ENCODE measurements at places on chromosomes 5 and 9.
A peak's percentile ranks its signal among the peaks of the same experiment; 100 is the strongest.

DNA sequence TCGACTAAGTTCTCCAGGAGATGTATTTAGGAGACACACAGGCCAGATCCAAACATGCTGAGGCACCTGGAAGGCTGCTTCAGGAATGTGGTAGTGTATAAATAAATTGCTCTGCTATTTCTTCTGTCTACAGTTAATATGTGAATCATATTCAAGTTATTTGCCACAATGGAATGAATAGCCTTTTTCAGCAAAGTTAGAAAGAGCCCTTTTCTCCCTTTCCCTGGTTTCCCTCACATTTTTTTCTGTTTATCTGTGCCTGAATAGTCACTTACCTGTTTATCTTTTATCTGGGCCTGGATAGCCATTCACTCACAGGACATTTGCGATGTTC lies 44.1 kb upstream of the CLINT1 start:
- no peak for DNase-seq

DNA sequence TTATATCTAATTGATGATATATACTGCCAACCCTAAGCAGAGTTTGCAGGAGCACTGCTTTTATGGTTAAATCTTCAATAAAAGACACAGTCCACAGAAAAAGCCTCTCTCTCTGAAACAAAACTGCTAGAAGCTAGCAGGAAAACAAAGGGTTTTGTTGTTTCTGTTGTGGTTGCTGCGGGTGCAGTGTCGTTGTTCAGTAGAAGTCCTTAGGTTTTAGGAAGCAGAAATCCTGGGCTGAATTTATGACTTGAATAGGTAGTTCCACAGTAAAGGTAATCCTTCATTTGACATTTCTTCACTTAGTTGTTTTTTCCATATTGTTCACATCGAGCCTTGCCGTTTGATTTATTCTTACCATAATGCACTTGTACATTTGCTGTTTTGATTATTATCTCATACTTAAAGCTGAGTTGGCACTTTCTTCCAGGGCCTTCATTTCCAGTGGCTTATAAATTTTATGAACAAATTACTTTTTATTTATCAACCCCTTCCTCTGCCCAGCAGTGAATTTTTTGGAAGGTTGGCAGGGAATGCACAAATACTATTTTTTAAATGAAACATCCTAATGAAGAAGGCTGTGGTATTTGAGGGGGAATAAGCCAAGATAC lies 209.6 kb upstream of the SLC30A5 start:
- no peak for DNase-seq

DNA sequence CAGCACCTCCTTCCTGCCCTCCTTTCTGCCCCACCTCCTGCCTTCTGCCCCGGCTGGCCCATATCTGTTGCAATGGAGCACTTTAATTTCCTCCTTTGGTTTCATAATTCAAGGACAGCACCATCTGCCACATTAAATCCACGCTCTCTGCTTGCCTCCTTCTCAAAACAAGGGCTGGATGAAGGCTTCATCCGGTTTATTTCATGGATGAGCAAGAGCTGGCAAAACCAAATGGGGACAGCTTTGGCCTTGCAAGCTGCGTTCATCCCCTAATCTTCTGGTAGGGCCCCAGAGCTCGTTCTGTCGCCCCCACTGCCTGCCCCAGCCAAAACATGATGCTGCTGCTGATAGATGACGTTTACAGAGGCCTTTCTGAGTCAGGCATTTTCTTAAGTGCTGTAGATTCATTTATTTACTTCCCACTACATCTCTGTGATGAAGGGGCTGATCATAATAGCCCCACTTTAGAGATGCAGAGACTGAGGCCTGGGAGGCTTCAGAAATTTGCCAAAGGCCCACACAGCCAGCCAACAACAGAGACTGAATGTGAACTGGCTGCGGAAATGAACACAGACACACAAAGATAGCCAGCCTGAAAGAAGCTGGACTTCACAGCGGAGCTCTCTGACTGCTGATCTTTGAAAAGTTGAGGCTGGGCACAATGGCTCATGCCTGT lies 115.6 kb upstream of the CPEB4 start:
- DNase-seq, result peak; percentile 63

- no peak for DNase-seq
Observed at GRCh38 chr5:115486728-115487127, 57.8 kb downstream of the FEM1C start.

DNA sequence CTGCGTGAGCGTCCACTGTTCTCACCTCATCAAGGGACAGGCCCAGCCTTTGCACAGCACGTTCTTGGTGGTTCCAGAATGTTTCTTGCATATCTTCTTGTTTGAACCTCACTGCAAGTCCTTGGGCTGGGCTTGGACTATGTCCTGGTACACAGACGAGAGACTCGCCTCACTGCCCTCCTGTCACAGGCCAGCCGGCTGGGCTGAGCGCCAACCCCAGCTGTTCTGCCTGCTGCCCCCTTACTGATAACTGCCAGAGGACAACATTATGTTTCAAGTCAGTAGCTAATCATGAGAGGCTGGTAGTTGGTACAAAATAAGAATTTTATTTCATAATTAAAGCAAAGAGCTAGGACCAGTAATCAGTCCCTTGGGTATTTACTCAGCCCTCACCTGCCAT lies 52.8 kb upstream of the LRRTM2 start:
- peak; percentile 29 for DNase-seq

DNA sequence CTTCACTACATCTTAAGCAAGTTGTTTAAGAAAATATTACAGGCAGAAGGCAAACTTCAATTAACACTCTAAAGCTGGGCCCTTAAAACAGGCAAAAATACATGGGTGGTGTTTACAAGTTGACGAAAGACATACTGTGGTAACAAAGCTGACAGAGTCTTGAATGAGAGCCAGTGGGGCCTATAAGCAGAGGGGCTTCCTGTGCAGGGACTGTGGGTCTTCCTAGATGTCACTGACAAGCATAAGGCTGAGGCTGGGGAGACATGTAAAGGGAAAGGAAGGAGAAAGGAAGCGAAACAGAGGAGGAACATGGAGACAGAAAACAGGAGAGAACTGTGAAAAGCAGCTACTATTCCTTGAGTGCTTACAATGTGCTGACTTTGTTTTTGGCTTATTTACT lies 308.0 kb upstream of the RPS23 start:
- no peak for DNase-seq

GRCh38 chr5:97181856-97182545 lies 1.0 kb downstream of the RIOK2 start:
- DNase-seq, result no peak

GRCh38 chr9:129322022-129322621 lies 144.1 kb upstream of the IER5L start:
- DNase-seq, result no peak

DNA sequence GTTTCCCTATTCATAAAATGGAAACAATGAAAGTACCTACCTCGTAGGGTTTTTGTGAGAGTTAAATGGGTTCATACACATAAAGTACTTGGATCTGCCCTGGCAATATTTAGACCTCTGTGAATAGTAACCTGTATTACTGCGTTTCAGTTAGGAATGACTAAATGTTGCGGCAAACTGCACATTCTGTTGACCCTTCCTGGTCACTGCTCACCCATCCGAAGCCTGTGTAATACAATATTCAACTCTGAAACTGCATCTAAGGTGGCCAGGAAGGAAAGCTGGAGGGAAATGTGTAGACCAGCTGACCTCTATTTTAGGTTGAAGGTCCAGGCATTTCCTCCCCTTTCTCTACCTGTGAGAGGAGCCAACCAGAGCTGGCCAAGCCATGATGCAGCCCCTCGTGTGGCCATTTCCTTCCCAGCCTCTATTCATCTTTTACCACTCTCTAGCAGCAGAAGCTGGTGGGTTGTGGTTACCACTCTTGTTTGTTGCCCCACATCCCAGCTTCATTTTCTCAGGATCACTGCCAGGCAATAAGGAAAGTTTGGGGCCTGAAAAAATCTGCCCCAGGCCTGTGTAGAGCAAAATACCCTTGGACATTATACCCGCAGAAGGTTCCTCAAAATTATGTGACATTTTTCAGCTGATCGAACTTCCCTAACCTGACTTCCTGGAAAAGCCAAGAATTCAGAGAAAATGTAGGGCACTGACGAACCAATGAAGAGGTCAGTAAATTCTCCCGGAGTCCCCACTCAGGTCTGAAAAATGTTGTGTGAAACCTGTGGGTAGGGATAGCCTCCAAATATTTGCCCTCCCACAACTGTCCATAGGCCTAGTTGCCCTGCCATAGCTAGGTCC lies 20.5 kb upstream of the PDCD1LG2 start:
- no peak for DNase-seq

DNA sequence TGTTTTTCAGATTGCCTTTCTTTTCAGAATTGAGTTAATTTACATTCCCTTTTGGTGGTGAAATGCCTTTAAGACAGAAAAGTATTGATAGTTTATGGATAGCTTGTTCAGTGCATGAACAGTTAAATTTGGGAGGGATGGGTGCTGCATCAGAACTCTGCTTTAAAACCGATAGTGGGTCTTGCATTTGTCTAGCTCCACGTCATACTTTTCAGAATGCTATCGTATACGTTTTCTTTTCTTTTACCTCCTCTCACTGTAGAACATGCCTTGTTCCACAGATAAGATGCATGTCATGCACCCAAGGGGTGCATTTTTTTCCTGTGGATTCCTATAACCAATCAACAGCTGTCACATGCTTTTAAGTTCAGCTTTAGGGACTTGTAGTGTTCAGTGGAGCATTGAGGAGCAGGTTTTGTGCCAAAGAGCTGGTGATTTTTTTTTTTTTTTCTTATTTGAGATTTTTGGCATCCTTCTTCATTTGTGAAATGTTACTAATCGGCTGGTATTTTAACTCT lies 2.3 kb downstream of the SLC44A1 start:
- no peak for DNase-seq

DNA sequence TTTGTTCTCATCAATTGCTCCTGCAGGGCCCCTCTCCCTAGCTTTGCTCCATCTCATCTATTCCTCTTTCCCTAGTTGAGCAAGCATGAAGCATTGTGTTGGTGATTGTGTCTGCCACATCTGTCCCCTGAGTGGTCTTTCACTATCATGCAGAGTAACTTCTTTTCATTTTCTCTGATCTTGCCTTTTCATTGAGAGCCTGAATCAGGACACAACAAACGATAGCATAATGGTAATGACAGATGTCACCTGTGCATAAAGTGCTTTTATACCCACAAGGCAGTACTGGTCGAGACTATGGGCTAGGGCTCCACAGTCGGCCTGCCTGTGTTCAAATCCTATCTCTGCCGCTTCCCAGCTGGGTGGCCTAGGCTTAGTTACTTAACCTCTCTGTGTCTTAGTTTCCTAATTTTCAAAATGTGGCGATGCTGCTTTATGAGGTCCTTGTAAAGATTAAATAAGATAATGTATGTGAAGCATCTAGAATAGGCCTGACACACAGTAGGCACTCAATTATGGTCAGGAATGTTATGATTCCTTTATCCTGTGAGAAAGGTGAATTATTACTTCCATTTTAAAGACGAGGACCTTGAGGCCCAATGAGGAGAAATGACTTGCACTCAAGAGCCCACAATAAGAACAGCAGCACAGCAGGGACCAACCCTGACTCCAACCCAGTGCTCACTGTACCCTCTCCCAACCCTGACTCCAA lies 137.1 kb upstream of the ZNF618 start:
- no peak for DNase-seq
